ENCODE measurements at places on chromosomes 3 and 15. TPM values are rescaled to one million over a fixed set of nuclear protein-coding genes. Genes with fewer than 3 reads are reported as not detected.

Gene PLXNB1
- polyA plus RNA-seq = 67.5 TPM

Gene LRRC31
- polyA plus RNA-seq = not detected

Gene DUOXA2
- polyA plus RNA-seq = not detected

Gene CLPX
- 51.5 TPM for polyA plus RNA-seq

Gene LOXL1
- polyA plus RNA-seq = 14.8 TPM

Gene SLC12A1
- polyA plus RNA-seq = not detected

Gene GOLGA8T
- not detected for polyA plus RNA-seq

Gene PP2D1
- polyA plus RNA-seq = not detected

Gene NLGN1
- polyA plus RNA-seq = not detected

GRCh38 chr3:100606894-100607512 is 2.4 kb upstream of the ADGRG7 start:
- peaks cover 19% of the 10 kb centered on the region for H3K4me1 ChIP-seq
- no peak for DNase-seq
- H3K27me3 ChIP-seq = no peaks in the 10 kb centered on the region
- H3K36me3 ChIP-seq = no peaks in the 10 kb centered on the region

GRCh38 chr3:45580112-45580765 is 14.3 kb upstream of the LIMD1 start:
- no peak overlapping the region for H3K27ac ChIP-seq
- no peak for DNase-seq
- peaks cover 3% of the 10 kb centered on the region for H3K4me1 ChIP-seq
- no peaks in the 10 kb centered on the region for H3K36me3 ChIP-seq

GRCh38 chr3:55641964-55642363 is 154.9 kb upstream of the WNT5A start:
- H3K36me3 ChIP-seq = no peaks in the 10 kb centered on the region
- peaks cover 18% of the 10 kb centered on the region for H3K4me1 ChIP-seq
- no peak for DNase-seq
- H3K4me3 ChIP-seq = no peak overlapping the region
- no peak overlapping the region for H3K27ac ChIP-seq

- no peaks in the 10 kb centered on the region for H3K27me3 ChIP-seq
- no peaks in the 10 kb centered on the region for H3K4me1 ChIP-seq
- DNase-seq = no peak
- H3K4me3 ChIP-seq = no peak overlapping the region
- no peaks in the 10 kb centered on the region for H3K36me3 ChIP-seq
These were observed 199.6 kb downstream of the TJP1 start for GRCh38 chr15:29622637-29623036.

DNA sequence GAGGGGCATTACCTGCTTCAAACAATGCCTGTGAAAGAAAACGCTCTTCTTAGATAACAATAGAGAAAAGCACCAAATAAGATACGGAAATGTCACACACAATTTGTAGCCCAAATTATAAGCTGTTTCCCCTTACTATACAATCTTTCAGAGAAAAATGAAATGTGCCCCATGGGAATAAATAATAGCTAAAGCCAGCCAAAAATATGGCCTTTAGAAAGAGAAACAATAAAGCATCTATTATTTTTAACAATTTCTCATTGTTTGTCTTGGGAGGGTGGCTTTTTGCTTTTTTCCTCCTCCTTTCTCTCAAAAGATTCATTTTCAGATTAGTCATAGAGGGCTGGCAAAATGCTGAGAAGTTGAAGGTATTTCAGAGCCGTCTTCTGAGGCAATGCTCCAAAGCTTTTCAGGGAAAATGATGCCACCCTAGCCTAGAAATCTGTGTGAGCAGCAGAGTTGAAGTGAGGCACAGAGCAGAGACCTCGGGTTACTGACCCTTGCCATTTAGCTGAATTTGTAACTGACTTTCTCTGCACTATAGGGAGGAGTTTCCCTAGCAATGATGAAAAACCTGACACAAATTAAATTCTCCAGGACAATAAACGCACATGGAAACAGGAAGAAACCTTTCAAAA is 86.3 kb upstream of the PRICKLE2 start:
- H3K36me3 ChIP-seq = no peaks in the 10 kb centered on the region
- DNase-seq = no peak
- H3K27ac ChIP-seq = no peak overlapping the region
- H3K4me3 ChIP-seq = no peak overlapping the region
- H3K4me1 ChIP-seq = peaks cover 6% of the 10 kb centered on the region

DNA sequence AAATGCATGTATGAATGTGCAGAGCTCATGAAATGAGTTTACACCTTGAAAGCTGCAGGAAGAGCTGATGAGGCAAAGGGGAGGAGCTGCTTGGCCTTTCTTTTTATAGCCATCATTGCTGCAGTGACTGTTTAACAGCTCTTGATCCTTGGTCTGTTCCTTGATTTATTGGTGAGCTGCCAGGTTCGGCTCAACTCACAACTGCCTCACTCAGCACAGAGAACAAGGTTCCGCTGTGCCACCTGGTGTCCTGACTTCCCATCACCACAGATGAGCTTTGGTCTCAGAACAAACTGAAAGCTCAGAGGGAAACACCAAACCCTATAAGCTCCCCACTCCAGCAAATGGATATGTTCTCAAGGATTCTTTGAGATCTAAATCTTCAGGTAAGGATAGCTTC is 626.1 kb downstream of the MAGI1 start:
- DNase-seq = no peak
- no peaks in the 10 kb centered on the region for H3K4me1 ChIP-seq
- no peak overlapping the region for H3K27ac ChIP-seq
- no peak overlapping the region for H3K4me3 ChIP-seq
- H3K36me3 ChIP-seq = no peaks in the 10 kb centered on the region
- no peaks in the 10 kb centered on the region for H3K27me3 ChIP-seq

DNA sequence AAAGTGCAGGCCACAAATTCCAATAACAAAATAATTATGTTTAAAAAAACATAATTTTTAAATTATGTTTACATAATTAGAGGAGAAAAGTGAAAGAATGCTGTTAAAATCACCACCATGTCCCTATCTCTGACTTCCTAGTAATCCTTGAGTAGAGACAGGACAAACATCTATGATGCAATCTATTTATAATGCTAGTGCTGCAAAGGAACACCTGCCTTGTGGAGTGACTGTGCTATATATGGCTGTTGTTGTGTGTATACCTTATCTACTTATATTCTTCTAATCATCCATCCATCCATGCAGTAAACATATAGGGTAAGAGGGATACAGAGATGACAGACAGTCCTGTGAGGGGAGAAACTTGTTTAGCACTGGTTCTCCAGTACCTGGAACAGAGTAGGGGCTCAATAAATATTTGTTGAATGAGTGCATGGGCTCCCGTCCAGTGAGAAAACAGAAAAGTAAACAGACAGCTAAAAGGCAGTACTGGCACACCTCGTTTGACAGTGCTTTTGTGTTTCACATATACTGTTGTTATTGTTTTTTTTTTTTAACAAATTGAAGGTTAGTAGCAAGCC is 229.3 kb upstream of the UBE2E1 start:
- H3K4me1 ChIP-seq = peaks cover 2% of the 10 kb centered on the region
- no peaks in the 10 kb centered on the region for H3K36me3 ChIP-seq
- H3K27me3 ChIP-seq = no peaks in the 10 kb centered on the region
- DNase-seq = no peak

DNA sequence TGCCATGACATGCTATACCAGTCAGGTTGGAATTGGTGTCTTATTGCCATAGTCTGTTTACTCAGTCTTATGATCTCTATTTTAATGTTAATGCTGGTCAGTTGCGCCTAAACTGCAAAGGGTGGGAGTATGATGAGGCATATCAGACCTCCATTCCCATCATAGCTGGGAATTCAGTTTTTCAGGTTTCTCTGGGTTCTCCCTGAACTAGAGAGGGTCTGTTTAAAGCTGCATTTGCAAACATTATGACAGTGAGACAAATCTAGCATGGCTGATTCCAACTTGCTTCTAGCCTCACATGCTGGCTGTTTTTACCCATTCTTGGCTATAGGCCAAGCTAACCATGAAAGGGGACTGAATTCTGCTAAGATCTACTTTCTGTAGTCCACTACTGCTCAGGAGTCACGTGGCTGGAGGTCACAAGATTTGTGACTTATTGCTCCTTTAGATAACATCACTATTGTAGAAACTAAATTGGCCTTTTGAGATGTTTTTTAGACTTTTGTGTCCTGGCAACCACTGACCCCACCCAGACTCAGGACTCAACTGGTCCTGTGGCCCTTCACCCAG is 96.5 kb downstream of the TGFBR2 start:
- peaks cover 2% of the 10 kb centered on the region for H3K36me3 ChIP-seq
- H3K27me3 ChIP-seq = no peaks in the 10 kb centered on the region
- H3K27ac ChIP-seq = no peak overlapping the region
- no peak overlapping the region for H3K4me3 ChIP-seq
- peaks cover 4% of the 10 kb centered on the region for H3K4me1 ChIP-seq
- DNase-seq = no peak

GRCh38 chr3:35617370-35617769 is 22.0 kb upstream of the ARPP21 start:
- no peak for DNase-seq
- H3K27ac ChIP-seq = no peak overlapping the region
- H3K36me3 ChIP-seq = no peaks in the 10 kb centered on the region
- no peaks in the 10 kb centered on the region for H3K27me3 ChIP-seq

DNA sequence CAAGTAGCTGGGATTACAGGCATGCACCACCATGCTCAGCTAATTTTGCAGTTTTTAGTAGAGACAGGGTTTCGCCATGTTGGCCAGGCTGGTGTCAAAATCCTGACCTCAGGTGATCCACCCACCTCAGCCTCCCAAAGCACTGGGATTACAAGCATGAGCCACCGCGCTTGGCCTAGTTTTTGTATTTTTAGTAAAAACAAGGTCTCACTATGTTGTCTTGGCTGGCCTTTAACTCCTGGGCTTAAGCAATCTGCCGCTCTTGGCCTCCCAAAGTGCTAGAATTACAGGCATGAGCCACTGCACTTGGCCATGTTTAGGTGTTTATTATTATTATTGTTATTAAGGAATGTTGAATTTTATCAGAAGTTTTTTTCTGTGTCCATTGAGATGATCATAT is 14.7 kb downstream of the IL16 start:
- H3K36me3 ChIP-seq = no peaks in the 10 kb centered on the region
- H3K4me1 ChIP-seq = no peaks in the 10 kb centered on the region
- DNase-seq = no peak
- no peaks in the 10 kb centered on the region for H3K27me3 ChIP-seq

DNA sequence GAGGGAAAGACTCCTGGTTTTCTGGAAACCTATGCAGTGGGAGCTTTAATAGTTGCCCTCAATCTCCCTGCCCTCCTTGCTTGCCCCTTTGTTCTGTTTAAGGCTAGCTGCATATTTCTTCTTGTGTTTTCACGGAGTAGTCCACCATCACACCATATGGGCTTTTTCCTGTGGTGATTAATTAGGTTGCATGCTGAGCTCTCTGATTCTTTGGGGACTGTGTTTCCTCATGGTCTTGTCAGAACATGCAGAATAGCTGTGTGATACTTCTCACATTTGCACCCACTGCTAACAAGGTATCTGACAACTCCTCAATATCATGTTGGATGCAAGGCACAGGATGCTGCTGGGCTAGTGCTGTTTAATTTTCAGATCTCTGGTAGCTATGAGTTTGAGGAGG is 139.6 kb downstream of the PTPRG start:
- H3K4me1 ChIP-seq = peaks cover 40% of the 10 kb centered on the region
- no peaks in the 10 kb centered on the region for H3K36me3 ChIP-seq
- peak; percentile 53 for DNase-seq

- no peaks in the 10 kb centered on the region for H3K27me3 ChIP-seq
- no peak overlapping the region for H3K4me3 ChIP-seq
- H3K4me1 ChIP-seq = peaks cover 63% of the 10 kb centered on the region
- peak overlapping the region; percentile 89 for H3K27ac ChIP-seq
- peaks cover 8% of the 10 kb centered on the region for H3K36me3 ChIP-seq
These were observed 10.9 kb downstream of the SEMA7A start for GRCh38 chr15:74422652-74423430.

DNA sequence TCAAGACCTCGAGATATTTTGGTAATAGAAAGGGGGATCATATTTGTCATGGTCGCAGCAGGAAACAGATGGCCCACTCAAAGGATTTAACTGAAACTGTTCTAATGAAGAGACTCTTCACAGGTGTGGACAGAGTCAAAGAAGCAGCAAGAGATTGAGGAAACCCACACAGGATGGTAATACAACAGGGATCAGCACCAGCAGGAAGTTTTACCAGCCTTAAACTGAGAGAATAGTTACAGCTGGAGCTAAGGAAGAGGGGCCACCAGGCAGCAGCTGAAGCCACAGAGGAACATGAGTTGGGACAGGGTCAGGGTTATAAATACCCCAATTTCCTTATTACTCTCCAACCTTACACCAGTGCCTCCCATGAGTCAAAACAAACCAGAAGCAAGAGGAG is 131.8 kb upstream of the UBE2E2 start:
- H3K4me3 ChIP-seq = no peak overlapping the region
- H3K27me3 ChIP-seq = peaks cover 20% of the 10 kb centered on the region
- no peaks in the 10 kb centered on the region for H3K4me1 ChIP-seq
- H3K27ac ChIP-seq = no peak overlapping the region
- no peak for DNase-seq

GRCh38 chr3:94099311-94099710 is 36.5 kb downstream of the NSUN3 start:
- H3K36me3 ChIP-seq = peaks cover 5% of the 10 kb centered on the region
- no peak overlapping the region for H3K4me3 ChIP-seq
- no peak overlapping the region for H3K27ac ChIP-seq
- H3K4me1 ChIP-seq = no peaks in the 10 kb centered on the region
- H3K27me3 ChIP-seq = no peaks in the 10 kb centered on the region

DNA sequence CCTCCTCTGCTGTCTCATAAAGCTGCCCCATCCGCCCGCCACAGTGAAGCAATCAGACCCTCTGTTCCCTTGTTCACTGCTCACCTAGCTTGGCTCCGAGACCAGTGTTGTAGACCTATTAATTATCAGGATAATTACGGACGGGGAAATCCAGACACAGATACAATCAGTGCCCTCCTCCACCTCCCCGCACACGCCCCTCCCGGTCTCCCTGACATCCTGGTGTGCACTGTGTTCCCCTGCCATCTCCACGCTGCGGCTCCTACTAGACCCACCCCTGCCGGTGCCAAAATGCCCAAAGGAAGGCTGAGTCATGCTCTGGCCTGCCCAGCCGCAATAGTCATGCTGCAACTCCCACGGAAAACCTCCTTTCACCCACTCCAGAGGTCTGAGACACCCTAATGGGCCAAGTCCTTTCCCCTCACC is 277.3 kb upstream of the TLE3 start:
- peak overlapping the region; percentile 12 for H3K27ac ChIP-seq
- H3K36me3 ChIP-seq = no peaks in the 10 kb centered on the region
- H3K4me3 ChIP-seq = no peak overlapping the region
- DNase-seq = peak; percentile 28
- peaks cover 2% of the 10 kb centered on the region for H3K27me3 ChIP-seq
- H3K4me1 ChIP-seq = peaks cover 39% of the 10 kb centered on the region

GRCh38 chr15:70954733-70955132 is 62.1 kb downstream of the LRRC49 start:
- no peaks in the 10 kb centered on the region for H3K36me3 ChIP-seq
- no peak for DNase-seq
- peaks cover 3% of the 10 kb centered on the region for H3K4me1 ChIP-seq
- no peak overlapping the region for H3K4me3 ChIP-seq
- no peak overlapping the region for H3K27ac ChIP-seq
